ENCODE measurements at places on chromosomes 11 and 22.

DNA sequence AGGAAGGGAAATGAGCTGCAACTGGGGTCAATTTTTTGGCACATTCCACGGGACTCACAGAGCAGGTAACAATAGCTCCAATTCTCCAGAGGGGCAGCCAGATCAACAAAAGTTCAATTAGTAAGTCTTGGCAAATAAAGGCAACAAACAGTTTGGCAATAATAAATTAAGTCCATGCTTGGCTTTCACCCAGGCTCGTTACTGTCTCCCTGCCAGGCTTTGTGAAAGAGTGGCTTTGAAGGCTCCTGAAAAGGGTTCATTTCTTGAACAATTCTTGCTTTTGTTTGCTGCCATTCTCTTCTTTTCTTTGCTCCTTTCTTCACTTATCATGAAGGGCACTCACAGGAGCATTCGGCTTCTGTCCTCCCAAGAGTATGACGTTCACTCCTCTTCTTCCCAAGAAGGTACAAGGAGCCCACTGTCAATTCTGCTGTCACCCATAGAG, 123.3 kb downstream of the APIP start:
- DNase-seq = no peak

- no peak for DNase-seq
Measured at GRCh38 chr11:94131718-94132115, 3.1 kb downstream of the PANX1 start.

DNA sequence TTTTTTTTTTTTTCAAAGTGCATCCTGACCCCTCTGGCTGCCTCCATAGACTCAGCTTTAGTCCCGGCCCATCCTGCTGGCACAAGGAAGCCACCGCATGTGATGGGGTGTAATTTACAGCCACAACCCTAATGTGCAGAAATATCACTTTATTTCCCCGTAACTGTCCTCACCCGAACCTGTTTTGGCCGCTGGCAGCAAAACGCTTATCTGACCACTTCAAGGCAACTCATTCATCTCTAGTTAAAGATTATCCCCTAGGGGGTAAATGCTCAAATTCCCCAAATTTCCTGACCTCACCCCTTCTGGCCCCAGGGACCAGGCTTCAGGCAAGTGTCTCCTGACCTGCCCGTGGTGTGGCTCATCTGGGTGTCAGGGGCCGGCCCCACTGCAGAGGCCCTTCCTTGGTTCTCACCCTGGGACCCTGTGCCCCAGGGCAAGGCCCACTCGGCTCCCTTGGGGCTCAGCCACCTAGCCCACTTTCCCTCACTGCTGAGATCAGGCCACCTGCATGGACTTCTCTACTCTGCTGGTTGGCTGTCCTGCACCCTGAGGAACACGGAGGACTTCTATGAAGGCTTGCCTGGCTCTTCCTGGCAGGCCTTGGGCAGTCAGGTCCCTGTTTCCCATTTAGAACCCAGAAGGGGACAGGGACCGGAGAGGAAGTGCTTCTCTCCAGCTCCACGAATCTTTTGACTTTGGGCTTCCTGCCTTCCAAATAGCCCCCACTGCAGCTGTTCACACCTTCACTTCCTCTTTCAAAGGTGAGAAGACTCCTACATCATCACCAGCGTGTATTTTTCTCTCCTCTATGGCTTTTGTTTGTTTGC, 53.3 kb downstream of the WNT11 start:
- DNase-seq = no peak

- no peak for DNase-seq
Measured at GRCh38 chr22:40618400-40618799, 18.1 kb downstream of the MRTFA start.

GRCh38 chr11:67500831-67501715, 4.1 kb downstream of the PITPNM1 start:
- DNase-seq = no peak

DNA sequence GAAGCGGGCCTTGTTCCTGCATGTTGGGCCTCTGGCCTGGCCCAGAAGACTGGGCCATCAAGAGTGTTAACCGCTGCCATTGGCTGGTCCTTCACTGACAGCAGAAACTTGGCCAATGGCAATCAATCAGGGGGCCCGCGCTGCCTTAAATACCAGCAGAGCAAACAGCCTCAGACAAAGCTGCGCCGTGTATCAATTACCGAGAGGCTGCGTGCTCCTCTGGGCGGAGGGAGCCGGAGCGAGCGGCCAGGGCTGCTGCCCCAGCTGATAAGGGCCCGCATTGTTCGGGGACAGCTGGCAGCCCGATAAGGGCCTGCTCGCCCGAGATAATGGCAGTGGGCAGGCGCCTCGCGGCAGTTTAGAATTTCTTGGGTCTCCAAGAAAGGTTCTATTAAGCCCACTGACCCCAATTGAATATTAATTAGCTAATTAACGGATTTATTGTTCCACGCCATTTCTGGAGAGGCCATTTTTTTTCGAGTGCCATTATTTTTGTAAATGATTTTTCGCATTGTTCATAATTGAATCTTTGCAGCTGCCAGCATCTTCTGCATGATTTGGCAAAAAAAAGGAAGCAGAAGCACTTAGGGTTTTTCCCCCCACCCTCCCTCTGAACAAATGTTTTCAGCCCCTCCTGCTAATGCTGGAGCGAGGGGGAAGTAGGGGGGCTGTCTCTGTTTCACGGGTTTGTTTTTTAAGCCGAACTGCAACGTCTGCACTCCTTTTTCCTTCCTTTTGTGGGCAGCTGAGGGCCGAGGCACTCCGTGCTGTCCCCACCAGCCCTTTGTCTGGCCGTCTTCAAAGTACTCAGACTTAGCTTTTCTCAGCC, 37.6 kb upstream of the RIC3 start:
- DNase-seq = no peak

DNA sequence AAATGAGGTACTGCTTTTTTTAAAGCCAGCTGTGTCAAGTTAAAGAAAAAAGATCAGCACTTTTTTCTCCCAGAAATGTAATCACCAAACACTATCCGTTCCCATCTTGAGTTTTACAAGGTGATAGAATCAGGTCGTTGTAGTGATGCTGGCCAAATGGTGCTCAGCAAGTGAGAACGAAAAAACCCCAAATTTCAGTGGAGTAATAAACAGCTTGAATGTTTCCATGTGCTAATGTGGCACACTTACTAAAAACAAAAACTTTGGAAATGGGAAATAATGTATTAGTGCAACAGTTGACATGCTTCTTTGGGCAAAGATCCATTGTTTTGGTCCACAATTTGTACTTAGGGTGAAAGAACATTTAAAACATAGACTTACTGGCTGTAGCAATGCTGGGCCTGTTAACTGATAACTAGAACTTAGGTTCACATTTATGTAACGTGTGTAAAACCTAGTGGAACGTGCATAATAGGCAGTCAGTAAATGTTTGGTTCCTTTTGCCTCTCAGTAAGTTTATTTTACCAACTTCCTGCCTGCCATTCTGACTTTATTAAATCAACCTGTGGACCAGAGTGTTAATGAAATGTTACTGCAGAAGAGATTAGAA, 15.4 kb upstream of the GDPD4 start:
- no peak for DNase-seq

DNA sequence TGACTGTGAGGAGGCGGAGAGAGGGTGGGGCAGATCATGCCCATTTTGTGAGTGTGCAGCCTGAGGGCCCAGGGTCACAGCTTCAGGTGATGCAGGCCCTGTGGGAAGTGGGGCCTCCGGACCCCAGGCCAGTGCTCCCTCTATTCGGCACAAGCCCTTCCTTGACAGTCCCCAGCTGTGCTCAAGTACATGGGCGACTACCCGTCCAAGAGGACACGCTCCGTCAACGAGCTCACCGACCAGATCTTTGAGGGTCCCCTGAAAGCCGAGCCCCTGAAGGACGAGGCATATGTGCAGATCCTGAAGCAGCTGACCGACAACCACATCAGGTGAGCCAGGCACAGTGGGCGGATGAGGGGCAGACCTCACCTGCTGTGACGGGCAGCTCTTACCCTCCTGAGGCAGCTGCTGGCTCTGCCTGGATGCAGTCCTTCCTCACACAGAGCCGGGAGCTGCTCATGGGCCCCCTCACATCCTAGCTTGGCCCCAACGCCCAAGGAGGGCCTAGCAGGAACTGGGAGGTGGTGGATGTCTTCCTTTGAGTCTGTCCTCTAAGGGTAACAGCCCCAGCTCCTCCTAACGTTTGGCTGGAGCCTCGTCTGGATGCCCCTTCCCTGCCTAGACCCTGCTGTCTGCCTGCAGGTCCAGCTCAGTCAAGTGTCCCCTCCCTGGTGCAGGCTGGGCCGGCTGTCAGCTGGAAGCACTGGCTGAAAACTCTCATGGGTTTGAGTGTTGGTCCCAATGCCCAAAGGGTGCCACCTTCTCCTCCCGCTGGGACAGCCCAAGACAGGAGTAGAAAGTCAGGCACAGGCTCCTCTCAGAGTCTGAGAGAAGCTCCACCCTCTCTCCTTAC, 76.1 kb downstream of the MYO7A start:
- no peak for DNase-seq

DNA sequence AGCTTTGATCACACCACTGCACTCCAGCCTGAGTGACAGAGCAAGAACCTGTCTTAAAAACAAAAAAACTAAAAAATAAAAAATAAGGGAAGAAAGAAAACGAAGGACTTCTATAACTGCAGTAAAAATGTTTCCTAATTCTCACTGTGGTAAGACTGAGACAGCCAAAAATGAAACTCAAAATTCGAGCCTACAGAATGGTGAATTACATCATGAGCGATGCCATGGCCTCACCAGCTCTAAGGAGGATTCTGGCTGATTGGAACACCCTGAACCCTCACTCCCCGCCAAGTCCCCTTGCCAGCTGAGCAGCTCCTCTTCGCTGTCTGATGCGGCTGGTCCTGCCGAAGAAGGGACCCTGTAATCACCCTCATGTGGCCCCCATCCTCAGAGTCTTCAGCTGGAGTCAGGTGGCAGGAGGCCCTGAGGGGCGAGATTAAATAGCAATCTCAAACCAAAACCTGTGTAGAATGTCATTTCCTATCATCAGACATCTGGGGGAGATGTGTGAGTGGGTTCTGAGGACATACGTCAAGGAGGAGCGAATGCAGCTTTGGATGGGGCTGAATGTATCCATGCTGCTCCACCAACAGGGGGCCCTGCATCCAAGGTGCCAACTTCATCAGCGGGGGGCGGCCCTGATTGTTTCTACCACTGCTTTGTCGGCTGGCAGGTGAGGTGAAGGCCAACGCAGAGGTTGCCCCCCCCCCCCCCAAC, 29.2 kb downstream of the PDGFB start:
- no peak for DNase-seq

DNA sequence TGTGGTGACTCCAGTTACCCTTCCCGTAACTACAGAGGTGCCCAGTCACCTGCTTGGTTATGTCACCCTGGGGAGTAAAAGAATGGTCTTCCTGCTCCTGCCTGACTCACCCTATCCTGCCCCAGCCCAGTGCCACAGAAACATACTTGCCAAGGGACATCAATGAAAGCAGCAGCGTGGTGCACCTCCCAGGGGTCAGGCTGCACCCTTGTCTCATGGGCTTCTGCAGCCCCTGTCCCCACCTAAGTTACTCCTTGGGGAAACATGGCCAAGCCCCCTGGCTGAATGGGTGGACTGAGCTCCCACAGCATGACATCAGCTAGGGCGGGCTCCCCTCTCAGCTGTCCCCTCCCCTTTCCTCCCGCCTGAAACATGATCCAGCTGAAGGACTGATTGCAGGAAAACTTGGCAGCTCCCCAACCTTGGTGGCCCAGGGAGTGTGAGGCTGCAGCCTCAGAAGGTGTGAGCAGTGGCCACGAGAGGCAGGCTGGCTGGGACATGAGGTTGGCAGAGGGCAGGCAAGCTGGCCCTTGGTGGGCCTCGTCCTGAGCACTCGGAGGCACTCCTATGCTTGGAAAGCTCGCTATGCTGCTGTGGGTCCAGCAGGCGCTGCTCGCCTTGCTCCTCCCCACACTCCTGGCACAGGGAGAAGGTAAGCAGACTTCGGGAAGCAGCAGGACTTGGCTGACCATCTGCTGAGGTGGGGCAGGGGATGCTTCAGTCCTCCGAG, at the start of gene HTR3A:
HTR3A (plus strand) TSS at position 368 of the 730 bp plus-strand sequence; CDS start at position 586, 218 bp downstream.
- DNase-seq = no peak

- DNase-seq = no peak
Measured at GRCh38 chr11:15864026-15864805, 492.1 kb downstream of the SOX6 start.

GRCh38 chr11:36775130-36775529, 177.1 kb upstream of the RAG2 start:
- no peak for DNase-seq

GRCh38 chr11:62538470-62539237, 8.0 kb downstream of the AHNAK start:
- no peak for DNase-seq
